NCI-H774 (cell line): ENCODE measurements at places on chromosomes 7 and 10.

DNA sequence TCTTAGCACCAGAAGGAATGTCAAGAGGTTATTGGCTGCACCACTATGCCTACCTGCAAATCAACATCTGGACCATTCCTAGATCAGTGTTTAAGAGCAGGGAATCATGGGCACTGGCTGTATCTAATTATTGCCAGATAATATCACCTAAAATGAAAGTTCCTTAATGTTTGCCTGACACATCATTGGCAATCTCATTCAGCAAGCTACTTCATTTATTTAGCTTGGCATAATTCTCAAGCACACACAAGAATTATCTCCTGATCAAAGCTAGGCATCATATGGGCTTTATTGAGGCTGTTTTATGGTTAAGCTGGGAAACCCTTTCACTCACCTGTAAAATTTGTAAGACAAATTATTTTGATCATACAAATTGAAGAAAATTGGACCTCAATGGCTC lies 581.7 kb downstream of the INHBA start:
- no peak for DNase-seq

DNA sequence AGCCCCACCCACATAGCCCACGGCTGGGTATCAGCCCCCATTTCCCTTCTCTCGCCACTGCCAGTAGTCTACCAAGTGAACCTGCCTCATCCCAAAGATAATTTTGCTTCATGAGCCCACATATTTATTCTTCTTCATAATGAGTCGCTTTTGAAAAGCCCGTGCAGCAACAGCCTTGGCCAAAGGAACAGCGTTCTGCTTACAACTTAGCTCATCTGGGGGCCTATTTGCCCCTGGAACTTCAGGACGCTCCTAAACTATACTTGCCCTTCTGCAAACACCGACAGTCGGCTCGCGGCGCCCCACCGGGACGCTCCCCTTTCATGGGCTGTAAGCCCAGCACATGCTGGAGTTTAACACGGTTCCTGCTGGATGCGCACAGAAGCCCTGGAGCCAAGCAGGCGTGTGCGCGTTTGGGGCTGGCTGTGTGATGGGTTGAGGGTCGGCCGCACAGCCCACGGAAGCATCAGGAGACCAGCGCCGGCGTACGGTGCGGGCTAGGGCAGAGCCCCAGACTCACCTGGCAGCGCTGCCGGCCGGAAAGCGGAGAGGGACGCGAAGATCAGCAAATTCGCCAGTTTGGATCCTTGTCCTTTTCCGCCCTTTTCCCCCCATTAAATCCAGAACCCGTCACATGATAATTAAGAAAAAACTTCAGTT lies 370 bp downstream of the TMEM60 start:
- DNase-seq: no peak

DNA sequence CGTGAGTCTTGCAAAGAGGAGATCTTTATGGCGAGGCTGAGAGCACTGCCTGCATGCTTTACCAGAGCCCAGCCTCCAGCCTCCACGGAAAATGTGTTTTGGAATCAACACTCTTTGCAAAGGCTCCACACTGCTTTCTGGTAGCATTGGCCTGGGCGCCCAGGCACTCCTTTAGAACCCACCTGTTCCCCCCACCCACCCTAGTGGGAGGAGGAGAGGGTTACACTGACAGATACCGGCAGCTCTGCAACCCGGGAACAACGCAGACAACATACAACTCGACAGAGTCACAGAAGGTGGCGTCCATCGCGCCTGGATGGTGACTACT lies 5.5 kb upstream of the MNX1 start:
- no peak for DNase-seq

DNA sequence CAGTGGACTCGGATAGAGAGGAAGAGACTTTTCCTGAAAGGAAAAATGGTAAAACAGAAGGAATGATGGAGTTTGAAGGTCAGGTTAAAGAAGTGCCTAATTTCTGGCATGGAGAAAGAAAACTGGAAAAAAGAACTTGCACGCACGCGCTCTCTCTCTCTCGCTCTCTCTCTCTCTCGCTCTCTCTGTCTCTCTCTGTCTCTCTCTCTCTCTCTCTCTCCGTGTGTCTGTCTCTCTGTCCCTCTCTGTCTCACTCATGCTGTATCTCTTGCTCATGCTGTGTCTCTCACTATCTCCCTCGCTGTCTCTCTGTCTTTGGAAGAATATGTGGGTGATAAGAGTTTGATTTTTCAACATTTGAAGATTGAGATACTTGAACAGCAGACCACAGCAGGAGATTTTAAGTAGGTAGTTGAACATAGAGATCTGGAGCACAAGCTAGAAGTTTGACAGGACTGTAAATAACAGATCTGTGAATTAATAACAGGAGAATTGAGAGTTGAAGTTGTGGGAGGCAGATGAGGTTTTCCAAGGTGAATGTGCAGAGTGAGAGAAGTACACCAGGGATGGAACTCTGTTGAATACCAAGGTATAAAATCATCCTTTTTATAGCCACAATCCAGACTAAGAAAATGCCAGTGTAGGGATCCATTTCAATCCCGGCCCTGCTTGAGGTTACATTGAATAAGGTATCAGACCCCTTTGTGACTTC lies 33.1 kb downstream of the ADD3 start:
- DNase-seq: no peak

- DNase-seq: no peak
Observed at GRCh38 chr7:114787556-114787955, 134.3 kb upstream of the MDFIC start.

GRCh38 chr7:505171-505570 lies 14.5 kb downstream of the PDGFA start:
- DNase-seq: no peak

- peak; percentile 85 for DNase-seq
Observed at GRCh38 chr7:65251851-65252620, 121.6 kb upstream of the ZNF92 start.

DNA sequence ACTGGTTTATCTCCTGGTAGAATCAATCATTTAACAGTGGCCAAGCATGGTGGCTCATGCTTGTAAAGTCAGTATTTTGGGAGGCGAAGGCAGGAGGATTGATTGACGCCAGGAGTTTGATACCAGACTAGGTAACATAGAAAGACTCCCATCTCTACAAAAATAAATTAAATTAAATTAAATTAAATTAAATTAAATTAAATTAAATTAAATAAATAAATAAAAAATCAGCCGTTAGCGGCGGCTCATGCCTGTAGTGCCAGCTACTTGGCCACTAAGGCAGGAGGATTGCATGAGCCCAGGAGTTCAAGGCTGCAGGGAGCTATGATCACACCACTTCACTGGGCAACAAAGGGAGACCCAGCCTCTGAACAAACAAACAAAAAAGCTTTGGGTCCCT lies 342.3 kb downstream of the LRRTM3 start:
- DNase-seq: no peak

DNA sequence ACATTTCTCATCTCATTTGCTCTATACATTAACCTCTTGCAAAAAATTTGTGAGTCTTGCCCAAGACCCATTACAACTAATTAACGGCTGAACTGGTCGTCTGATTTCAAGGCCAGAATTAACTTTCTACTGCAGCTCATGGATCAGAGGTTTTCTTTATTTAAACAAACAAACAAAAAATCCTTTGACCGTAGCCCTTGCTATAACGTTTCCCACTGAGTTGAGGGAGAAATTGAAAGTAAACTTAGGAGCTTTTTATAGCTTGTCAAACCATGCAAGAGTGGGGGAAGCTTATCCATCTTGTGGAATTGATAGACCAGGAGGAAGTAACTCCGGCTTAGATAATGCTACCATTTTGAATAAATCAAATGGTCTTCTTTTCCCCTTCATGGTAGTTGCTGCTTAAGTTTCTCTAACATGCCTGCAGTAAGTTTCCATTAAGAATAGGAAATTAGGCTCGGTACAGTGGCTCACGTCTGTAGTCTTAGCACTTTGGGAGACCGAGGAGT lies 3.3 kb downstream of the SRGN start:
- no peak for DNase-seq

DNA sequence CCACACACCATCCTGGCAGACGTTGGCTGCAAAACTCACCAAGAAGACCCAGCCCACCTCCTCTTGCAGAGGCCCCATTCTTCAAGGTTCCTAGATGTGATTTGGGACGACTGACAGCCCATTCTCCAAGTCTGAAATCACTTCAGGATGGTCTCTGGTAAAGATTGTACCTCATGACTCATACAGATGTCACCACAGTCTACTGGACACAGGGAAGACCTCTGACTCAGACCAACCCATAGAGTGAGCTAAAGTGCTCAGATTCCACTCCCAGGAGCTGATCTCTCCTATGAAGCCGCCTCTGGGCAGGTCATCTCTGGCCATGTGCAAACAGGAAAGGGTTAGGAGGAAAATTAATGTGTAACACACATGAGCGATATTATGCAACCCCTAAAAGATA lies 102.4 kb upstream of the VWC2 start:
- DNase-seq: no peak

- DNase-seq: no peak
Observed at GRCh38 chr10:121835376-121835775, 92.5 kb downstream of the ATE1 start.
